ENCODE measurements at places on chromosomes 1 and 21.

GRCh38 chr1:110424699-110425611 lies 17.5 kb upstream of the LAMTOR5 start:
- H3K4me3 ChIP-seq, result no peak overlapping the region
- H3K27ac ChIP-seq, result no peak overlapping the region
- no peak for DNase-seq
- H3K36me3 ChIP-seq, result no peaks in the 10 kb centered on the region
- H3K4me1 ChIP-seq, result no peaks in the 10 kb centered on the region
- peaks cover 14% of the 10 kb centered on the region for H3K27me3 ChIP-seq

DNA sequence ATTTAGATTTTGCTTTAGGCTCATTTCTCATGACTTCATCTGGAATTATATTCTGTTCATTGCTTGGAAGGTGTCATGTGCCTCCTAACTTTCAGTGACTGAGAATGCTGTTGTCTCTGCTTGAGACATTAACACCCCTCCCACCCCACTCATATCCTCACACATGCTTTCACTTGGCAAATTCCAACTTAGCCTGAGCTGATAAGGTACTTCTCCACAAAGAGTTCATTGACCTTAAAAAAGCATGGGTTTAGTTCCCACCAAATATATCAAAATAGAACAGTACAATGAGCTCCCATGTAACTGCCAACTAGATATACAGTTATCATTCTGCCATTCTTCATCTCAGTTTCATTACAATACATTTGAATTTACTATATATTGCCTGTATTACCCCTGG lies 576.5 kb upstream of the ADGRL2 start:
- DNase-seq, result no peak
- H3K4me3 ChIP-seq, result no peak overlapping the region
- no peaks in the 10 kb centered on the region for H3K27me3 ChIP-seq

DNA sequence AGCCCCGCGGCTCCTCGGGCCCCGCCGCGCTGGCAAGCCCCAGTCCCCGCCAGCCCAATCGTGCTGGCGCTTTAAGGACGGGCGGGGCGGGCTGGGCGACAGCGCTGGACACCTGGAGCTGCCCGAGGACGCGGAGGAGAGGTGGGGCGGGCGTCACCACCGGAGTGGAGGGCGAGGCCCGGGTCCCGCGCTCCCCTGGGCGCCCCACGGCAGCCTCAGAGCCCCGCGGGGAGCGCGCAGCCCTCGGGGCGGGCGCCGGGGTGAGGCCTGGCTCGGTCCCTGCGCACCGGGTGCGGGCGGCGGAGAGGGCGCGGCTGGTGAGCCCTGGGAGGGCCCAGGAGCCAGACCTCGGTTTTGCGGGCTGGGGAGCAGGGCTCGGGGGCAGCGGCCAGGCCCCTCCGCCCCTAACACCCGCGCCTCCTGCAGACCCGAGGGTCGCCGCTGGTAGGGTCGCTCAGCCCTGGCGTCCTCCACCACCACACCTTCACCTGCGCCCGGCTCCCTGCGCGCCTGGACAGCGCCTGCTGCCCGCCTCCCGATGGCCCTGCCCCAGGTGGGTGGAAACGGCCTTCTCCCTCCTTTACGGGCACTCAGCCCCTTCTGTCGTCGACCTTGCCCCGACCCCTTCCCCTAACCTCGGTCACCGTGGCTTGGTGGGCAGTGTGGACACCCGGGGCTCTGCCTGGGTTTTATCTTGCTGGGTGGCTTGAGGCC lies at the start of gene TMEM61:
Gene TMEM61, plus strand, starts transcription at position 101 of the 714 bp plus-strand sequence. Its CDS starts 438 bp downstream, at position 539.
- no peak within 1 kb of the TSS for H3K27ac ChIP-seq
- DNase-seq, result no peak
- no peaks in the 10 kb centered on the region for H3K36me3 ChIP-seq
- peaks cover 55% of the 10 kb centered on the region for H3K27me3 ChIP-seq
- no peak within 1 kb of the TSS for H3K4me3 ChIP-seq
- H3K4me1 ChIP-seq, result no peaks in the 10 kb centered on the region

GRCh38 chr1:164592634-164593033 lies 33.6 kb downstream of the PBX1 start:
- no peaks in the 10 kb centered on the region for H3K4me1 ChIP-seq
- no peak overlapping the region for H3K4me3 ChIP-seq
- no peak for DNase-seq
- no peak overlapping the region for H3K27ac ChIP-seq
- H3K36me3 ChIP-seq, result no peaks in the 10 kb centered on the region

GRCh38 chr1:232943679-232944252 lies 6.6 kb upstream of the NTPCR start:
- H3K36me3 ChIP-seq, result no peaks in the 10 kb centered on the region
- peaks cover 17% of the 10 kb centered on the region for H3K4me1 ChIP-seq
- H3K27ac ChIP-seq, result no peak overlapping the region
- no peak for DNase-seq

- H3K27me3 ChIP-seq, result no peaks in the 10 kb centered on the region
- H3K27ac ChIP-seq, result no peak overlapping the region
- H3K4me1 ChIP-seq, result peaks cover 7% of the 10 kb centered on the region
- no peak overlapping the region for H3K4me3 ChIP-seq
Measured at GRCh38 chr1:44679468-44679867, 5.0 kb downstream of the ARMH1 start.

GRCh38 chr1:235124665-235125064 lies 4.0 kb downstream of the TOMM20 start:
- H3K36me3 ChIP-seq, result peaks cover 56% of the 10 kb centered on the region
- peaks cover 53% of the 10 kb centered on the region for H3K4me1 ChIP-seq
- no peak for DNase-seq

- H3K4me3 ChIP-seq, result no peak overlapping the region
- no peak for DNase-seq
- no peak overlapping the region for H3K27ac ChIP-seq
- H3K4me1 ChIP-seq, result no peaks in the 10 kb centered on the region
- H3K27me3 ChIP-seq, result peaks cover 54% of the 10 kb centered on the region
Measured at GRCh38 chr1:158002022-158002630, 8.7 kb downstream of the KIRREL1 start.

DNA sequence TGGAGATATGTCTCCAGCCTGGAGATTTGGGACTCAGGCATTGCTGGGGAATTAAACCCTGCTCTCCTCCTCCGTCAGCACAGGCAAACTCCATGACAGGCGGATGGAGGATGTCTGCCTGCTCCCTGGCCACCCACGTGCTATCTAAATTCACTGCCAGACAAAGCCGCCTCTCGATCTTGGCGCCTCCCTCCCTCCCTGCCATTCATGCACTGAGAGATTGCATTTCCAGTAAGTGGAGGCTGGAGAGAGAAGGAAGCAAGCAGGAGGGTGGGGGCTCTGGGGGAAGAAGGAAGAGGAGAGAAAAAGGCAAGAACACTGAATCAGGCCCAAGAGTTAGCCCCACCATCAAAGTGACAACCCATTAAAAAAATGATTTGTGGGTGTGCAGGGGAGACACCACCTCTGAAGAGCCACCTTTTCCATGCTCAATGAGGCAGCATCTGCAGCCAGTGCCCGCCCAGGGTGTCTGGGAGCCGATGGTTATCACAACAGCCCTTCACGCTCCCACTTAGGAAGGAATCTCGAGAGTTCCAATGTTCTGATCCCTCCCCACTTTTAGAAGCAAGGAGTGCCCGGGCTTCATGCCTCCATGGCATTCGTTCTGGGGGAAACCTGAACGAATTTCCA lies 183.0 kb downstream of the HIVEP3 start:
- no peak overlapping the region for H3K27ac ChIP-seq
- H3K27me3 ChIP-seq, result no peaks in the 10 kb centered on the region
- peaks cover 60% of the 10 kb centered on the region for H3K4me1 ChIP-seq

GRCh38 chr1:204972426-204972825 lies 70.6 kb upstream of the CNTN2 start:
- no peak for DNase-seq
- H3K36me3 ChIP-seq, result peaks cover 2% of the 10 kb centered on the region
- H3K4me3 ChIP-seq, result no peak overlapping the region

DNA sequence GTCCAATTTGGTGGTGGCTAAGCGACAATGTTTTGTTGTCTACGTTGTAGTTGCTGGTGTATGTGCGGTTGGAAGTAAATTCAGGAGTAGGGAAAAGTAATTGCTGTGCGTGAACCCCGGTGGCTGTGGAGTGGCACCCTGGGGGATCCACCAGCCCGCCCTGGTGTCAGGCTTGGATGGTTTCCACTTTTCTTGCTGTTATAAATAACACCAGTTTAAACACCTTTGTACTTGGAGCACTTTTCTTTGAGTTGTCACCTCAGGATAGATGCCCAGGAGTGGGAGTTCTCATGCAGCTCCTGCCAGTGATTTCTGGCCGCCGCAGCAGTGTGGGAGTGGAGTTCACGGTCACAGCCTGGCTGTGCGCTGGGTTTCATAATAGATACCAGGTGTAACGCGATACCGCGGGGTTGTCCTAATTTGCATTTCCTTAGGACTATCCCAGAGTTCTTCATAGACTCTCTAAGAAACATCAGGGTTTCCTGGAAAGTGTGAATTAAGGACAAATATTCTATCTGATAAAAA lies 12.8 kb upstream of the TMEM200B start:
- peaks cover 2% of the 10 kb centered on the region for H3K36me3 ChIP-seq
- no peak overlapping the region for H3K27ac ChIP-seq
- no peaks in the 10 kb centered on the region for H3K4me1 ChIP-seq
- no peak for DNase-seq
- no peak overlapping the region for H3K4me3 ChIP-seq

DNA sequence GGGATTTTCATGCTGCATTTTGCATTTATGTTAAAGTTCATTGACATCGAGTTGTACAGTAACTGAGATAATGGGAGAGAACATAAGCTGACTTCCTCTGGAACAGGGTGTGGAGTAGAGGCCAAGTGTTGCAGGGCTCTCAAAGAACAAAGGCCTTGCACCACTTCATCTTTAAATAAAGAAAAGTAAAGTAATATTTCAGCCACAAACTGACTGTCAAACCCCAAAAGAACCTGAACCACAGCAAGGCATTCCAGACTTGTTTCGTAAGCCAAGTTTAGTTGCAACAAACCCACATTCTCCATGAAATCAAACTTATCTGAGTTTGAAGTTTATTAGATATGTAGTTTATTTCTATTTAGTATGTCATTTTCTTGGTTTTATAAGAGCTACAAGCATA lies 19.1 kb upstream of the HMGCS2 start:
- H3K4me3 ChIP-seq, result no peak overlapping the region
- no peak overlapping the region for H3K27ac ChIP-seq
- no peaks in the 10 kb centered on the region for H3K4me1 ChIP-seq
- peaks cover 41% of the 10 kb centered on the region for H3K27me3 ChIP-seq

GRCh38 chr1:243452092-243452491 lies 196.3 kb downstream of the SDCCAG8 start:
- no peaks in the 10 kb centered on the region for H3K4me1 ChIP-seq
- peaks cover 2% of the 10 kb centered on the region for H3K36me3 ChIP-seq
- H3K27me3 ChIP-seq, result no peaks in the 10 kb centered on the region
- no peak for DNase-seq

DNA sequence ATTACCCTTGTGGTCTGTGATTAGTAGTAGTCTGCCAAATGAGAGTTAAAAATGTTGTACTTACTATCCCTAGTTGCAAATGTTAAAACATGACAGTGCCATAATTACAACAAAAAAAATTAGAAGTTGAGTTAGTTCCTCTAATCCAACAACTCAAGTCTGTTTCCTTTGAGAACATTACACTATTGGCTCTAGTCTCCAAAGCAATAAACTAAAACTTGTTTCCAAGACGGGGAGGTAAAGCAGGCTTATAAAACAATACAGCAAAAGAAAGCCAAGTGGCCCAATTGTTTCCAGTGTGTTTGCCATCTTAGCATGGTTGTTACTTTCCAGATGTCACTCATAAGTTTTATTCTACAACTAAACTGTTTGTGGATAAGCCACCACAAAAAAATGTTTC lies 11.6 kb downstream of the KYAT3 start:
- H3K36me3 ChIP-seq, result peaks cover 19% of the 10 kb centered on the region
- H3K27me3 ChIP-seq, result no peaks in the 10 kb centered on the region
- DNase-seq, result no peak
- no peak overlapping the region for H3K4me3 ChIP-seq
- peaks cover 45% of the 10 kb centered on the region for H3K4me1 ChIP-seq

DNA sequence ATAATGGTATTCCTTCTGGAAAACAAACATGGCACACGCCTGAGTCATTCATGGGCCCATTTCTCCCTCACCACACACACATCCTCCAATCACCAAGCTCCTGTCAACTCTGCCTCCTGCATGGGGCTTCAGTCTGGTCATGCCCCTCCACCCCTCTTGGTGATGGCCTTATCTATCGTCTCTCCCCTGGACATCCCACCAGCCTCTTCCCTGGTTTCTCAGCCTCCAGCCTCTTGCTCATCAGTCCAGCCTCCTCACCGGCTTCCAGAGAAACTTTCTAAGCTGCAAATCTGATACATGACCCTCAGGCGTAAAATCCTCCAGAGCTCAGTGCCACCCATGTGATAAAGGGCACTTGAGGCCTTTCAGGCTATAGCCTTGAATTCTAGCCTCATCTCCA lies 243.9 kb downstream of the FOXD2 start:
- DNase-seq, result no peak
- H3K4me1 ChIP-seq, result no peaks in the 10 kb centered on the region
- no peak overlapping the region for H3K27ac ChIP-seq
- peaks cover 74% of the 10 kb centered on the region for H3K27me3 ChIP-seq
- H3K4me3 ChIP-seq, result no peak overlapping the region

- no peak for DNase-seq
- no peak overlapping the region for H3K4me3 ChIP-seq
- H3K4me1 ChIP-seq, result no peaks in the 10 kb centered on the region
- H3K27ac ChIP-seq, result no peak overlapping the region
- no peaks in the 10 kb centered on the region for H3K36me3 ChIP-seq
- H3K27me3 ChIP-seq, result no peaks in the 10 kb centered on the region
Measured at GRCh38 chr1:215488850-215489249, 78.3 kb upstream of the KCTD3 start.

DNA sequence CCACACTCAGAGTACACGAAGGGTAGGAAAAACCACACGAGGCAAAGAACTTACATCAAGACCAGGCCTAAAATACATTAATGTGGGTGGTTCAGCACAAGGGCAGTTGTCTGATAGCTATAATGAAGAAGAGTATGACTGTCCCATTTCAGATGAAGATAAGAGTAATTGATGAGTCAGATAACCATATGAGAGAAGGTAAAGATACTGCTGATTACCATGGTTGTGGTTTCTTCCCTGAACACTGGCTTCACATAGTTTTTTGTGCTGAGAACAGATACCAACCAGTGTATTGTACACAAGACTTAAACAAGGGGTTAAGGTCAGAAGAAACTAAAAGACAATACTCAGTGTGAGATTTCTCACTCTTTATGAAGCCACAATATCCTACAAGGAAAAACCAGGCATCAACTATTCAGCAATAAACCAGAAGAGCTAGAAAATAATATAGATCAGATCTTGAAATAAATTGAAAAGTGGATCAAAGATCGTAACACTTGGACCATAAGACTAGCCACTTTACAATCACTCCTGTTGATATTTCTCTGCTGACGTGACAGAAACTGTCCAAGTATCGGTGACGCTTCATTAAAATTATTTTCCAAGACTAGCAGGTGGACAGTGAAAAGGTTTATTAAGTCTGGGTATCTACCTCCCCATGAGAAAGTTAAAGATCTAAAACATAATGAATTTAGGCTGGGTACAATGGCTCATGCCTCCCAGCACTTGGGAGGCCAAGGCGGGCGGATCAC lies 28.6 kb downstream of the PUM1 start:
- no peak overlapping the region for H3K4me3 ChIP-seq
- H3K36me3 ChIP-seq, result peaks cover 27% of the 10 kb centered on the region
- H3K27me3 ChIP-seq, result no peaks in the 10 kb centered on the region
- DNase-seq, result no peak
- no peak overlapping the region for H3K27ac ChIP-seq
